ENCODE measurements at places on chromosomes 6 and 20. TPM values are rescaled to one million over a fixed set of nuclear protein-coding genes. Genes with fewer than 3 reads are reported as not detected.

The GSTA2 gene
- not detected for total RNA-seq

The PCK1 gene
- total RNA-seq: not detected

The THBS2 gene
- total RNA-seq: 3.1 TPM

The MCM3 gene
- total RNA-seq: 21.5 TPM

The SS18L1 gene
- 50.4 TPM for total RNA-seq

The TNNC2 gene
- total RNA-seq: 0.64 TPM

The SIRPD gene
- not detected for total RNA-seq

The GNAS-AS1 gene
- total RNA-seq: 11.7 TPM

The CFAP61 gene
- 5.0 TPM for total RNA-seq

The STMND1 gene
- total RNA-seq: not detected

The NPEPL1 gene
- total RNA-seq: 43.2 TPM

The RBPJL gene
- total RNA-seq: not detected

The RNF182 gene
- 1.8 TPM for total RNA-seq

The GDAP1L1 gene
- total RNA-seq: 111 TPM

The PRDM13 gene
- 13.9 TPM for total RNA-seq

GRCh38 chr6:134938896-134939295 is 11.0 kb downstream of the ALDH8A1 start:
- peaks cover 7% of the 10 kb centered on the region for H3K27me3 ChIP-seq
- no peaks in the 10 kb centered on the region for H3K36me3 ChIP-seq
- DNase-seq: no peak

GRCh38 chr20:9329355-9330101 is 184.9 kb upstream of the LAMP5 start:
- no peak overlapping the region for H3K4me3 ChIP-seq
- DNase-seq: no peak
- H3K36me3 ChIP-seq: no peaks in the 10 kb centered on the region
- peaks cover 11% of the 10 kb centered on the region for H3K4me1 ChIP-seq

DNA sequence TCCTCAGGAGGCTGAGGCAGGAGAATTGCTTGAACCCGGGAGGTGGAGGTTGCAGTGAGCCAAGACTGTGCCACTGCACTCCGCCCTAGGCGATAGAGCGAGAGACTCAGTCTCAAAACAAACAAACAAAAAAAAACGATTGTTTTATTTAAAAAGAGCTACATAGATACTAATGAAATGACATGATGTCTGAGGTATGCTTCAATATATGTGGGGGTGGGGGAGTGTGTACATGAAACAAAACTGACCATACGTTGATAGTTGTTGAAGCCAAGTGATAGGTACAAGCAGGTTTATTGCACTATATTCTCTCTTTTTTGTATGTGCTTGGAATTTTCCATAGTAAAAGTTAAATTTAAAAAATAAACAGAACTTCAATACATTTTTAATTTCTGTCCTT is 240.1 kb downstream of the TFAP2A start:
- no peak overlapping the region for H3K27ac ChIP-seq
- H3K4me3 ChIP-seq: no peak overlapping the region
- no peaks in the 10 kb centered on the region for H3K4me1 ChIP-seq
- H3K27me3 ChIP-seq: no peaks in the 10 kb centered on the region

DNA sequence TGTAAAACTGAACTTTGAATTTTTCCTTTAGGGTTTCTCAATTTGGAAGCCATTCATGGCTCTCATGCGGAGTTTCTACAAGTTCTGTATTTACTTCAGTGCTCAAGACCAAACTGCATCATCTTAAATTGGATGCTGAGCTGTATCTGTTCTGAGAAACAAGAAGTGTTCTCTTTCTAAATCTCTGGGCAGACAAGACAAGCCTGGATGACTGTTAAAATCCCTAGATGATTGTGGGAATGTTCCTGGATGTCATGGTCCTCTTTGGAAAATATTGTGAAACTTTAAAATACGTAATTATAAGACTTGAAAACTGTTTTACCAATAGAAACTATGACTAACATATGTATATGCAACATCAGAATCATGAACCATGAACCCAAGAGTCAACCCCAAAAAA is 6.2 kb upstream of the GCM1 start:
- H3K36me3 ChIP-seq: no peaks in the 10 kb centered on the region
- DNase-seq: no peak
- no peaks in the 10 kb centered on the region for H3K4me1 ChIP-seq
- no peaks in the 10 kb centered on the region for H3K27me3 ChIP-seq

- H3K36me3 ChIP-seq: no peaks in the 10 kb centered on the region
- peaks cover 4% of the 10 kb centered on the region for H3K27me3 ChIP-seq
- no peak overlapping the region for H3K27ac ChIP-seq
- no peak overlapping the region for H3K4me3 ChIP-seq
Measured at GRCh38 chr20:36591854-36592641, 13.5 kb upstream of the RAB5IF start.

DNA sequence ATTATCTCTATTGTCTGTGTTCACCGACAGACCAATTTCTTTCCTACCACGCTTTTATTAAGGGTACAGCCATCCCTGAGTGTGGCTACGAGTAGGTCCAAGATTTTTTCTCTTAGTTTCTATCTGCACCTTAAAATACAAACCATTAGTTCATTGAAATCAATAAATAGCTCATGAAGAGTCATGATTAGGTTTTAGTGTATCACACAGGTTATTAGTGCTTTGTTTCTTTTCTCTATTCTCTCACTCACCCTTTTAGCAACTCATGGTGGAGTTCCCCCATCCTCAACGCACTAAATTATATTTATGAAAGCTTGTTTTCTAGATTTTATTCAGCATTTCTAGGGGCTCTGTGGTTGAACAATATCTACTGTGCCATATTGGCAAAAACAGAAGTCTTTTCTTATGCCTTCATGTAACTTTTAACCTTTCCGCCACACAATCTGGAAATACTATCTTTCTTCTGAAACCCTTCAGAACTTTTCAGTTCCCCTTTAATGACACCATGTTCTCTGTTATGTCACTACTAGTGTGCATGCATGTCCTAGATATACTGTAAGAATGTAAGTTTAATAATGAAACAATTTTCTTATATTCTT is 128.2 kb upstream of the LAMA2 start:
- H3K27me3 ChIP-seq: no peaks in the 10 kb centered on the region
- no peaks in the 10 kb centered on the region for H3K4me1 ChIP-seq
- H3K36me3 ChIP-seq: no peaks in the 10 kb centered on the region
- no peak overlapping the region for H3K4me3 ChIP-seq
- H3K27ac ChIP-seq: no peak overlapping the region

GRCh38 chr6:69871107-69871506 is 4.8 kb downstream of the COL19A1 start:
- H3K4me3 ChIP-seq: no peak overlapping the region
- peaks cover 4% of the 10 kb centered on the region for H3K27me3 ChIP-seq
- H3K27ac ChIP-seq: no peak overlapping the region
- H3K4me1 ChIP-seq: peaks cover 25% of the 10 kb centered on the region

DNA sequence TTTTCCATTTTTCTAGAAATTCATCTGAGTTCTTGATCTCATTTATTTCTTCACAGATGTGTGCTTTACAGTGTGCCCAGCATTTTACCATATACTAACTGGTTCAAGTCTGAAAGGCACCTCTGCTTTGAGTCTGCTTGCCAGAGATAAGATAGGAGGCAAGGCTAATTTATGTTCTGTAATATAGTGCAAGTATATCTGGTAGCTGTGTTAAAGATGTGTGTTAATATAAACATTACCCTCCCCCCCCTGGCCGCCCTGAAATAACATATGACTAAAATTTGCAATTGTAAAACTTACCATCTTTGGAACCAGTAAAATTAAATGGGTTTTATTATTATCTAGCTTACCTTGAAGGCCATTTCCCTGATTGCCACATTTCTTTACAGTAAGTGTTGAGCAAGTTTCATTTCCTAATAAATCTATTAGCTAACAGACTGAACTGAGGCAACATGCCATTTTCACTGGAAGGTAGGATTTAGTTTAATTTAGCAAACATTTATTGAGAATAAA is 2.7 kb downstream of the FBXO9 start:
- no peak for DNase-seq
- no peaks in the 10 kb centered on the region for H3K36me3 ChIP-seq
- H3K27me3 ChIP-seq: no peaks in the 10 kb centered on the region
- H3K27ac ChIP-seq: no peak overlapping the region
- no peak overlapping the region for H3K4me3 ChIP-seq

DNA sequence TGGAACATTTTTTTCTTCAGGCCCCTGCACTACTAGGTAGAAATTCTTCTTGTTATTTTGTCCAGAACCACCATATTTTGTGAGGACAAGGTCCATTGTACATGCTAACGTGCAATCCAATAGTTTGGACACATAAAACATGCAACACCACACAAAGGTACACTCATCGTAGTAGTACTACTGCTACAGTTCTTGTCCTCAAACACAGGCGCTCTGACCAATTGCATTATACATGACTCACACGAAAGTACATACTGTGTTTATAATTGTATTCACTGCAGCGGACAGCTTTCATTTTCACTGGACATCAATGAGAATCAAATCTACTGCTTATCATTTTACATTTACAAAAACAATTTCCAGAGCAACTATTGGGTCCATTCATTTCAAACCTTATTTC is 15.3 kb upstream of the SMLR1 start:
- H3K4me1 ChIP-seq: peaks cover 3% of the 10 kb centered on the region
- H3K4me3 ChIP-seq: no peak overlapping the region
- no peak for DNase-seq
- H3K36me3 ChIP-seq: no peaks in the 10 kb centered on the region
- H3K27me3 ChIP-seq: no peaks in the 10 kb centered on the region

DNA sequence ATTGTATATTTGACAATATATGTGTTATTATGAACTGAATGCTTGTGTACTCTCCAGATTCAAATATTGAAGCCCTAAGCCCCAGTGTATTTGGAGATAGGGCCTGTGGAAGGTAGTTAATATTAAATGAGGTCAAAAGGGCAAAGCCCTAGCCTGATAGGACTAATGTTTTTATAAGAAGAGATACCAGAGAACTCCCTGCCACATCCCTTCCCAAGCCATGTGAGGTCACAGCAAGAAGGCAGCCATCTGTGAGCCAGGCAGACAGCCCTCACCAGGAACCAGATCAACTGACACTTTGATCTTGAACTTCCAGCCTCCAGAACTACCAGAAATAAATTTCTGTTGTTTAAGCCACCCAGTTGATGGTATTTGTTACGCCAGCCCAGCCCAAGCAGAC is 36.4 kb upstream of the FBXL4 start:
- H3K27ac ChIP-seq: peak overlapping the region; percentile 74
- no peak overlapping the region for H3K4me3 ChIP-seq
- peak; percentile 27 for DNase-seq
- no peaks in the 10 kb centered on the region for H3K36me3 ChIP-seq

DNA sequence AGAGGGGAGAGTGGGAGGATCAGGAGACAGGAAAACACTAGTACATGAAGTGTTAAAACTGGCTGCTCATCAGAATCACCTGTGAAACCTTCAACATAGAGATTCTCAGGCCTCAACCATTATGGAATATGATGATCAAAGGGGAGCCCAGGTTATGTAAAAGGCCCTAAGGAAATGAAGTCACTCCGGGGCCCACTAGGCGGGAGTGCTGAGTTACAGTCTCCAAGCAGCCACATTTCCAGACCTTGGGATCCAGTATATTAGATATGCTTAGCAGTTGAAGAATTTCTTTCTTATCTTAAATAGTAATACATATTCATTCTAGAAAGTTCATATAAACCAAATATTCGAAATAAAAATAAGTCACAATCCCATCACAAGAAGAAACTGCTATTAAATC is 476.3 kb downstream of the PRKN start:
- no peak overlapping the region for H3K4me3 ChIP-seq
- DNase-seq: no peak
- no peaks in the 10 kb centered on the region for H3K36me3 ChIP-seq
- H3K27me3 ChIP-seq: no peaks in the 10 kb centered on the region
- H3K27ac ChIP-seq: no peak overlapping the region

GRCh38 chr6:85580878-85581267 is 12.8 kb downstream of the SNX14 start:
- peaks cover 33% of the 10 kb centered on the region for H3K36me3 ChIP-seq
- DNase-seq: no peak
- H3K4me3 ChIP-seq: no peak overlapping the region
- H3K27ac ChIP-seq: no peak overlapping the region
- H3K27me3 ChIP-seq: peaks cover 2% of the 10 kb centered on the region

- H3K27ac ChIP-seq: no peak overlapping the region
- no peak overlapping the region for H3K4me3 ChIP-seq
- H3K36me3 ChIP-seq: no peaks in the 10 kb centered on the region
- H3K4me1 ChIP-seq: no peaks in the 10 kb centered on the region
- H3K27me3 ChIP-seq: no peaks in the 10 kb centered on the region
- DNase-seq: no peak
Measured at GRCh38 chr20:52076164-52076563, 115.4 kb downstream of the ZFP64 start.

GRCh38 chr6:20793174-20793573 is 258.9 kb downstream of the CDKAL1 start:
- H3K36me3 ChIP-seq: no peaks in the 10 kb centered on the region
- H3K4me1 ChIP-seq: peaks cover 4% of the 10 kb centered on the region
- H3K27me3 ChIP-seq: peaks cover 5% of the 10 kb centered on the region
- no peak overlapping the region for H3K4me3 ChIP-seq
- DNase-seq: no peak
- H3K27ac ChIP-seq: no peak overlapping the region

DNA sequence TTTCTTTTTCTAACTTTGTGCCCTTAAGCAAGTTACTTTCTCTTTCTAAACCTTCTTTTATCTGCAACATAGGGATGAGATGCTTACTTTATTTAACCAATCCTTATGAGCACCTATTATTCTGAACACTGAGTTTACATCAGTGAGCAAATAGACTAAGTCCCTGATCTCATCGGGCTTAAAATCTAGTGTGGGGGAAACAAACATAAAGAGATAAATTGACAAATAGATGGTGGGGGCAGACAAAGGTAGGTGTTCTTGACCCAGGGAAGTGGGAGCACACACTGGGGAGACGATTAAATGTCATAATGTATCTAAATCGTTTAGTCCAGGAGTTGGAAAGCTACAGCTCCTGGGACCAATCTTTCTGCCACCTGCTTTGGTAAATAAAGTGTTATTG is 129.6 kb downstream of the TFAP2C start:
- H3K36me3 ChIP-seq: no peaks in the 10 kb centered on the region
- no peaks in the 10 kb centered on the region for H3K27me3 ChIP-seq
- no peak for DNase-seq
- H3K4me1 ChIP-seq: no peaks in the 10 kb centered on the region
- no peak overlapping the region for H3K4me3 ChIP-seq

GRCh38 chr20:47524015-47524784 is 22.5 kb downstream of the NCOA3 start:
- H3K27me3 ChIP-seq: no peaks in the 10 kb centered on the region
- no peaks in the 10 kb centered on the region for H3K4me1 ChIP-seq
- no peak overlapping the region for H3K27ac ChIP-seq
- DNase-seq: no peak

GRCh38 chr6:166815629-166816028 is 140.7 kb downstream of the RNASET2 start:
- no peaks in the 10 kb centered on the region for H3K36me3 ChIP-seq
- H3K4me1 ChIP-seq: peaks cover 3% of the 10 kb centered on the region
- H3K27ac ChIP-seq: no peak overlapping the region
- H3K27me3 ChIP-seq: no peaks in the 10 kb centered on the region
- DNase-seq: no peak
- H3K4me3 ChIP-seq: no peak overlapping the region
